ENCODE measurements at places on chromosomes 4 and X.

- no peak for DNase-seq
These were observed 203.0 kb downstream of the MAB21L2 start for GRCh38 chr4:150784939-150785338.

GRCh38 chr4:89836897-89837384, at the start of gene SNCA:
Gene SNCA (minus strand): TSS chr4:89837161. CDS start chr4:89835667, 1,494 bp downstream.
- peak; percentile 16 for DNase-seq

GRCh38 chrX:21412883-21413282, 38.7 kb downstream of the CNKSR2 start:
- no peak for DNase-seq

GRCh38 chrX:135985973-135986310, 707 bp downstream of the SLC9A6 start:
- no peak for DNase-seq

DNA sequence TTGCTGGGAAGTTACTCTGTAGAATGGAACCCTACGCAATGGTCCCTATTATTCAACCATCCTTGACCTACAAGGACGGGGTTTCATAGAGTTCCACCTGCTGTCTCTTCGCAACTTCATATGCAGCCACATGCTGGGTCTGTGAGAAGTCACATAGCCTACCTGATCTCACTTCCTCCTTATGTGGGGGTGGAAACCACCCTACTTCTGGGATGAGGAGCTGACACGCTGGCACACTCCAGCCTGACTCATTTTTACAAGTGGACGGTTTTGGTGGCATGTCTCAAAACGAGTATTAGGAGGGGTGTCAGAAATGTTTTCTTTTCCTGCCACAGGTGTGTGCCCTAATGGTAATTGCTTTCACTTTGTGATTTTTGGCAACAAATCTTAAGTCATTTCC, 36.8 kb upstream of the ARSD start:
- no peak for DNase-seq

GRCh38 chr4:1695913-1696312, 11.8 kb upstream of the FAM53A start:
- DNase-seq: no peak

- DNase-seq: no peak
These were observed 32.2 kb downstream of the TRMT44 start for GRCh38 chr4:8472689-8473197.

- DNase-seq: peak; percentile 66
These were observed 78.6 kb downstream of the CAMK2D start for GRCh38 chr4:113682730-113683537.

DNA sequence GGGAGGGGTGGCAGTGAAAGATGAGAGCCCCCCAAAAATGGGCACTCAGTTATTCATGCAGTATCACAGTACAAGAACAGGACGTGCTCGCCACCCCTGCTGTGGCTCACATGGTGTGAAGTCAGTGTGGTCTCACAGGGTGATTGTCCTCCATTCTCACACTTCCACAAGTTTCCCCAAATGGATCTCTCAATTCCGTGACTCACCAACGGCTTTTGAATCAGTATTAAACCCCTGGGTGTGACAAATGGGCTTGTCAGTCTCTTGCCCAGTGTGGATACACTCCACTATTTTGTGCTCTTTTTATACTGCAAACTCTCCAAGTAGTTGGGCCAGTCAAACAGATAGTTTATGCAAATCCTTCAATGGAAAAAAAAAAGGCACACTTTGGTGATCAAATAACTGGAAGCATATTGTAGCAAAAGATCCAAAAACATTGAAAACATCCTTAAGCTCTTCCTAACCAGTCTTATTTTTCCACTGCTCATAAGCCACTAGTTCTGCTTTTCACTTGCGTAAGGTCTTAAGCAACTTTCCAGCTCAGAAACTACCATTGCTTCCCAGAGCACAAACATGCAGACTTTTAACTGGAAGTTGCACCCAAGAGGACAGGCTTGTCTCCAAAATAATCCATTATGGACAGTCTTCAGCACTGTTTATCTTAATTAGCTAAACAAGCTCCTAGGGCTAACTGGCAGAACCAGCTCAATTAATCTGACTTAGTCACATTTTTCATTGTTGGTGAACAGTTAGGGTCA, 365.7 kb downstream of the PPP3CA start:
- DNase-seq: peak; percentile 7

GRCh38 chr4:81736324-81736723, 264.6 kb upstream of the RASGEF1B start:
- no peak for DNase-seq

DNA sequence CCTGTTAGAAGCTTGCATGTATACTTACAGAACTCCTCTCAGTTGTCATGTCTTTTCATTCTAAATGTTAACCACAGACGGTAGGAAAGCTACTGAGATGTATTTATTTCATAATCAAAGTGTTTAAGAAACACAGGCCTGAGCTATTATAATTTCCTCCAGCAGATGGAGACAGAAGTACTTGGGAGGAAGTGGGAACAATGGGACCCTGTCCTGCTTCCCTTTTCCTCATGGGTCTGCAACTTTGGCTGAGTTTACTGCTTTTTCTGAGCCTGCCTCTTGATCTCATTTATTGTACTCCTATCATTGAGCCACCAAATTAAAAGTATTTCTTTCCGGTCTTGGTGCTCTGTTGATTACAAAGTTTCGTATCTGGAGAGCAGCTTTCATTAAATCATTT, 67.7 kb upstream of the SPANXN2 start:
- no peak for DNase-seq

DNA sequence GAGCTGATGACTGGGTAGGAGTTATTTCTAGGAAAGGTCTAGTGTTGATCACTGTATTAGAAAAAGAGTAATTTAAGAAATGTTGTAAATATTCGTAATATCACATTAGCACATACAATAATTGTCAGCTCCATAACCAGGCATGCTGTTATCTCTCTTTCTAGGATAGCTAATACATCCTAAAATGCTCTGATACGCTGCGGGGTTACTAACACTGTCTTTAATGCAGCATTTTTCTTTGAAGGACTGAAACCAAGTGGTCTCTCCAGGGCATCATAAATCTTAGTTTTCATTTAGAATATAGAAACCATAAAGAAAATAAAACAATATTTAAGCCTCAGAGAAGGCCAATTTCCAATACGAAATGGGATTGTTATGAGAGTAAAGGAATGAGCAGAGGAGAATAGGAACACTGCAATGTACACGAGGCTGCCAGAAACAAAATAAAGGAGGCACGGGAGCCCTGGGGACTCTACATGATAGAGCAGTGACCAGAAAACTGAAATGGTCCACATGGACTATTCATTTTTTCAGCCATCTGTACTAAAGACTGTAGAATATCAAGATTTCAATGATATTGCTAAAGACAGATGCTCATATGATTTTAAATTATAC, 1606.7 kb upstream of the AGA start:
- DNase-seq: no peak

- no peak for DNase-seq
These were observed 73.9 kb downstream of the ARHGAP6 start for GRCh38 chrX:11591723-11592346.

GRCh38 chr4:145076469-145076855, 21.5 kb downstream of the ANAPC10 start:
- DNase-seq: no peak
